Memory B cell (primary cell): ENCODE measurements at places on chromosomes 11 and 22.

DNA sequence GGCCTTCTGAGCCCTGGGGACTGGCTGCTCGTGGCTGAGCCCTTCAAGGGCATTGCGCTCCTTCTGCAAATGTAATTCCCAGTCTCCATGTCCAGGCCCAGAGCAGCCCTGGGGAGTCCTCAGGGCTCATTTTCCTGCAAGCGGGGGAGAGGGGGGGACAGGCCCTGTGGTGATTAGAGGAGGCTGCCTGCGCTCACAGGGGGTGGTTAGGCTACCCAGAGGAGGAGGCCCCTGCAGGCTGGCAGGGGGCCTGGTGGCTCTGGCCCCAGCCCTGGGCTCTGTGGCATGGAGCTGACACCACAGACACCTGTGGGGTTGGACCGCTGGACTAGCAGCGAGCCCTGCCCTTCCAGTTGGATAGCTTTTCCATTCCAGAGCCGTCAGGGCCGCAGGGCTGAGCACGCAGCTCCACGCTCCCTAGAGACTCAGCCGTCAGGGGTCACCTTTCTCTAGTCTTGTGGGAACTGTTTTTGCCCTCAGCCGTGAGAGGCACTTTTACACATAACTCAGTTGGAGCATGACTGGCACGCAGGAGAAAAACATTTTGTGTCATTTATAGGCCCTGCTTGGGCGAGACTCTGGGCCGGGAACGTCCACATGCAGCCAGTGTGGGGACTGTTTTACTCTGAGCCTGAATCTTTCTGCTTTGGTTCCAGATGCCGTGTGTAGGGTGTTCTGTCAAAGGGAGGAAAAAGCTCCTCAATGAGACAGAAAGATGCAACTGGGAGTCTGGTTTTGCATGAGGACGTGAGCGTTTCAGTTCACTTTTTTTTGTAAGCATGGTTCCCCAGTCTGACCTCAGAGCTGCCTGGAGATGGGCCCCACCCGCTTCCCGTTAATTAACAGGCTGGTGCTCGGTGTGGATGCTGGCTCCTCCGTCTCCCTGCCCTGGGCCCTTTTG lies 58.1 kb downstream of the LRP5 start:
- peak; percentile 42 for DNase-seq

- DNase-seq = no peak
Measured at GRCh38 chr11:30257058-30257457, 26.2 kb downstream of the FSHB start.

GRCh38 chr22:50318356-50318697 lies 8.5 kb downstream of the DENND6B start:
- no peak for DNase-seq

DNA sequence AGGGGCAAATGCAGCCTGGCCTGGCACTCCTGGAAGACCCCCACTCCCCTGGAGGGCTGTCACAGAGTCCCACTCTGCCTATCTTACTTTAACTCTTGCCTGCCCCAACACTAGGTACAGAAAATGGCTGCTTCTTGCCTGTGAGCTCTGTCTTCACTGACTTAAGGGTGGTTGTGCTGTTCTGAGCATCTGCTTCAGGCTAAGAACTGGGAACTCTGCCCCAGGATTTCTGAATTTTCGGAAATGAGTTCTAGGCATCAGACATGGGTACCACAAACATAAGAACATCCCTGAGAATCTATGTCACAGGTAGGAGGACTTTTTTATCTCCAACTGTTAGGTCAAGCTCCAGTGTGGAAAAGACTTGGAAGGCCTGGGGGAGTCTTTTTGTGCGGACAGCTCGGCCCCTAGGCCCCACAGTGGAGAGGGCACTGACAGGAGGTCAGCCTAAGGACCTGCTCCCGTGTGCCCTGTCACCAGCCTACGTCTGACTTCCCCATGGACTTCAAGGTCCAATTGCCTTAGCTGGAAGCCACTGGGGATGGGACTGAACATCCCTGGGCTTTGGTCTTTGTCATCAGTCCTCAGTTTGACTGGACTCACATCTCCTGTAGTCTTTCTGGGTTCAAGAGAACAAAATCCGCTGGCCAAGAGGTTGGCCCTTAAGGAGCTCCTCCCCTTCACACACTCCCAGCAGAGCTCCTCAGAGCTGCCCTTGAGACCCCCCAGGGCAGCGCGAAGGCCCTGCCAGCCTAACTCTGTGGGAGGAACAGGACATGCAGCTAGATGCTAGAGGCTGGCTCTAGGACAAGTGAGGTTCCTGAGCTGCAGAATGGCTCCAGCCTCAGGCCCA lies 31.9 kb downstream of the PPP2R1B start:
- no peak for DNase-seq

DNA sequence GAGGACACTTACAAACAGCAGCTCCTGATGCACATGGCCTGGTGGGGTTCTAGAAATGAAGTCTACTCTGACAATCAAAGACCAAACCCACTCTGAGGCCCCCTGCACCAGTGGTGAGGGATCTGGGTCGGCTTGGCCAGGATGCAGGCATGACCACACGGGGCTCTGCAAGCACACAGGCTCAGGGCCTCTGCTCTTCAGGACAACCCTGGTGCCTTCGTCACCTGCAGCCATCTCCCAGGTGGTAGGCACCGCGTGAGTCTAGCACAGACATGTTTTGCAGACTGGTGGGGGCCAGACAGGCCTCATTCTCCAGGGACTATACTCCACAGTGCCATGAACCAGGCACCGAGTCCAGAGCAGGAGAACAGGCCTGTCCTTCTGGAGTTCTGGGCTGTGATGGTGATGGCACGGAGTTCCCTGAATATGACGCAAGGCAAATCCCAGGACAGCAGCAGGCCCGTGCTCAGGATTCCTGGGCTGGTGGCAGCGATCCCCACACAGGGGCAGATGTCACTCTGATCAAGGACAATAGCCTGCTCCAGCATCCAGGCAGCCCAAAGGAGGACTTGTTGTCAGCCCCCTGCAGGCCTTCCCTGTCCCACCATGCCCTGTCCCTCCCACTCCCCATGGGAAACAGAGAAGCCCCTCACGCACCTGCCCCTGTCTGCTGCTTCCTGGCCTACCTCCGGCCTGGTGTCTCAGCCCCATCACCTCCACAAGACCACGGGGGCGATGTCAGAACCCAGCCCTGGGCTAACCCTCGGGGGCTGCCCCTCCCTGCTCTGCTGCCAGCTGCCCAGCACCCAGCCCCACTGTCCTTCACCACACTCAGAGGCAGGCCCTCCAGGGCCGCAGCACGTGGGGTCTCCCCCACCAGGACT lies 36.1 kb downstream of the GNB1L start:
- no peak for DNase-seq

- no peak for DNase-seq
Measured at GRCh38 chr11:6468712-6469495, 4.8 kb downstream of the TRIM3 start.
